CD4-positive, alpha-beta T cell treated with Interleukin-2 at 100 ng/mL for 4 hours (primary cell): ENCODE measurements at places on chromosomes 5 and 9.

- no peak for DNase-seq
These were observed 30.8 kb downstream of the CNTRL start for GRCh38 chr9:121105531-121105930.

DNA sequence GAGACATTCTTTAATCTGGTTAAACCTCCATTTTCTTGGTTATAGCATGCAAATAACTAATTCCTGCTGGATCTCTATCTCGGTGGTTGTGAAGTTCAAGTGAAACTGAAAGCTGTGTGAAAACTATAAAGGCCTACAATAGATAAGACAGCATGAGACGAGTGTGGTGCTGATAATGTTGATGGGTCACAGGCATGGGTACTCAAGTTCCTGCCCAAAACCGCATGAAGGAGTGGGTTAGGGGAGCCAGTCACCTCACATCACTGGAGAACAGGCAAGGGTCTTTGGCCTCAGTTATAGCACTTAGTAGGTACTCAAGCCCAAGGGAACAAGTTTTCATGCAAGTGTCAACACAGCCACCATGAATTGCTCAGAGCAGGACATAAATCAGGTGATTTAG, 16.7 kb downstream of the HMHB1 start:
- DNase-seq, result peak; percentile 29

DNA sequence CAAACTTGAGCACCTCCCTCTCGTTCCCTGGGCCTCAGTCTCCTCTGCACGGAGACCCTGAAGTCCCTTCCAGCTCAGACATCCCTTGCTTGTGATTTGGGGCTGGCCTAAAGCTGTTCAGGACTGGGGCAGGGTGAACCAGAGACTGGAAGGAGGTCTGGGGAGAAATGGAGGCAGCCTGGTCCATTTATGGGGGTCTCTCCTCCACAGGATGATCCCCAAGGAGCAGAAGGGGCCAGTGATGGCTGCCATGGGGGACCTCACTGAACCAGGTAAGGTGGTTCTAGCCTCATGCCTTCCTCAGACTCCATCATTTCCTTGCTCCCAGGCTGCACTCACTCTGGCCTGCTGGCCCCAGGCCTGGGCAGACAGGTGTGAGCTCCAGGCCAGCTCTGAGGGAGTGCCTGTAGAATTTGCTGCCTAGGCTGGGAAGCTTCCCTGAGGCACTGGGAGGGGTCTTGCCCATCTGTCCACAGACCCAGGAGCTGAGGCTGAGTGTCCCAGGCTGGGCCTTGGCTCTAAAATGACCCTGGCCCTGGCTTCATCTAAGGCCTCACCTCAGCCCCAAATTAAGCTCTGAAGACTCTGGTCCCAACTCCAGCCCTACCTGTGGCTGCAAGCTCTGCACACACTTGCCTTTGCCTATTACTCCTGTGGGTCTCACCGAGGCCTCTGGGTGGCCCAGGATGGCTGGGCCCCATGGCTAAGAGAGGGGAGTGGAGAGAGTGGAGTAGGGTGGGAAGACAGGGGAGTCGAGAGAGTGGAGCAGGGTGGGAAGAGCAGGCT, 1.9 kb downstream of the MYOZ3 start:
- no peak for DNase-seq

DNA sequence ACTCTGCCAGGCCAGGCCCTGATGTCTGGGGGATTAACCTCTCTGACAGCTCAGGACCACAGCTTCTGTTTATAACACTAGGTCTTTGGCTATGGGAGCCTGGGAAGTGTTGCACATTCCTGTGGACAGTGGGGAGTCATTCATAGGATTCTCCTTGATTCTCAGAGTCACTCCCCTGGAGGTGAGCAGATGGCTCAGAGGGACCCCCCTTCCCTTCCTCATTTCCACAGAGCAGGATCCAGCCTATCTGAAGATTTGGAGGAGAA, 60.2 kb downstream of the NRG2 start:
- no peak for DNase-seq

DNA sequence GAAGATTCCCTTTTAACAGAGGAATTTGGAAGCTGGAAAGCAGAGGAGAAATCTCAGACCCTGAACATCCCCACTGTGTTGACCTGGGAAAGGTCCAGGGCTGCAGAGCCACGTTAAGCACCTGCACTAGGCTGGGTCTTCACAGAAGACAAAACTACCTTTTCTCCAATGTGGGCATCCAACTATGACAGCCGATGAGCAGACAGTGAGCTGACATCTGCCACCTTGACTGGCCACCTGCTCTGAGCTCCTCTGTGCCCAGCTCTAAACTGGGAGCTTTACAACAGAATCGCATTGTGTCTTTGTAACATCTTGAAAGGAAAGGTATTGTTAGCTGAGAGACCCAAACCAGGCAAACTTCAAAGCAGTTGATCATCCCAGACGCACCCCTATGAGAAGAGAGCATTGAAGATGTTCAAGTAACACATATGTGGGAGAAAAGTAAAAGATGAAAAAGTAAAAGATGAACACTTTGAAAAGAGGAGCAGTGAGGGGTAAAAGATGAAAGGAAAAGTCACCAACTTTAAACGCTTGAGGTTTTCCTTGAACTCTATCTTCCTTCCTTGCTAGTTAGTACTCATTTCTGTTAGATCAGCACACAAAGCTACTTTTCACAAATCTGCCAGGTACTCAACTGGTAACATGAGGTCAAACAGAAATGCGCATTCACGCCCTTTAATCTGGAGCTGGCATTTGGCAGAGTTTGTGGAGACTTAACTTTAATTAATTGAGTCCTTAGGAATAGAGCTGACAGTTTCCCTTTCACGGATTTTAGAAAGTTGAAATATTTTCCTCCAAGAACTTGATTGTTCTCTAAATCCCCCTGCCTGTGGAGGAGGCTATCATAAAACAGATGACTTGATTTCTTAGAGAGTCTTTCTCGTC, 53.2 kb upstream of the CTXN3 start:
- DNase-seq, result no peak

DNA sequence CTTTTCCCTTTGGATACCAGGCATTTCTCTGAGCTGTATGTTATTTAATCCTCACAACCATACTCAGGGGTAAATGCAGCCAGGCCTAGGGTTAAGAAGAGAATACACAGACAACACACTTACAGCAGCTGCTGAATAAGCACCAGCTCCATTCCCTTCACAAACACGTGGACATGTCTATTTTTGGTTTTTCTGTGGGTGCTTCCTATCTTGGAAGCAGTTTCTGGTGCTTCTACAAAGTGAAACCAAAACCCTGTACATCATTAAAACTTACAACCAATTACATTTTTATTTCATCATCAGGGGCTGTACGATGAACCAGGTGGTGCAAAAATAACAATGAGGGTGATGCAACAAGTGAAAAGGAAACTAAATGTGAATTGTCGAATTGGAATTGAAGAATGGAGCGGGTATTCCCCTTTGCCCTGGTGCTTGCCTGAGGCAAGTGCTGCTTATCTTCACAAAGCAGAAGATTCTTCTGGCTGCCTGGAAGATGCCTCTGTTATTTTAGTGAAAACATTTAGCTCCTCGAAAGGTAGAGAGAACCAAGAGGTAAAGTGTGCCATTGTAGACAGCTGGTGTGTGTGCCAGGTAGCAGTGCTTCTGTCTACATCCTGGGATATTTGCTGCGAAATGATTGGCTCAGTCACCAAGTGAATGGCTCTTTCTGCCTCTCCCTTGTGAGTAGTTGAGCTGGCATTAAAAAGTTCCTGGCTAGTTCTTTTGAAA, 18.6 kb upstream of the IFNB1 start:
- peak; percentile 61 for DNase-seq

DNA sequence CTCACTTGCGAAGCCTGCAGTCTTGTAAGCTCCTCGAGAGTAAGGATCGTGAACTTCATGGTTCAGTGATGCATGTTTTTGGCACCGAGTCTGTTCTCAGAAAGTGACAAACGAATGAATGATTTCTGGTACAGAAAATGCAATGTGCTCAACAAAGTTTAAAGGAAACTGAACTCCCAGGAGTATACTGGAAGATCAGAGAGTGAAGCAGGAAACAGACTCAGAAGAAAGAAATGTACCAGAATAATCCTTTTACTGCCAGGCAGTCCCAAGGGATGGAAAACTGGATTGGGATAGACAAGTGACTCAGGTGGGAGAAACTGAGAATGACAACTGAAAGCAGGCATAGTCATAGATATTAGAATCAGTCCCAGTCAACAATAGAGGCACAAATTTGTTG, 420.6 kb downstream of the CTNND2 start:
- DNase-seq, result no peak

- no peak for DNase-seq
These were observed 454.3 kb downstream of the TLE1 start for GRCh38 chr9:81234924-81235610.

GRCh38 chr5:120293796-120294195, 170.3 kb upstream of the PRR16 start:
- DNase-seq, result no peak

GRCh38 chr5:16855485-16855884, 80.6 kb downstream of the MYO10 start:
- no peak for DNase-seq

- peak; percentile 51 for DNase-seq
These were observed 32.7 kb downstream of the TMEFF1 start for GRCh38 chr9:100505564-100506159.
